Fibroblast of skin of scalp (primary cell): ENCODE measurements at places on chromosomes 12 and 14.

- DNase-seq: no peak
Observed at GRCh38 chr14:58832095-58832521, 194.3 kb downstream of the DACT1 start.

DNA sequence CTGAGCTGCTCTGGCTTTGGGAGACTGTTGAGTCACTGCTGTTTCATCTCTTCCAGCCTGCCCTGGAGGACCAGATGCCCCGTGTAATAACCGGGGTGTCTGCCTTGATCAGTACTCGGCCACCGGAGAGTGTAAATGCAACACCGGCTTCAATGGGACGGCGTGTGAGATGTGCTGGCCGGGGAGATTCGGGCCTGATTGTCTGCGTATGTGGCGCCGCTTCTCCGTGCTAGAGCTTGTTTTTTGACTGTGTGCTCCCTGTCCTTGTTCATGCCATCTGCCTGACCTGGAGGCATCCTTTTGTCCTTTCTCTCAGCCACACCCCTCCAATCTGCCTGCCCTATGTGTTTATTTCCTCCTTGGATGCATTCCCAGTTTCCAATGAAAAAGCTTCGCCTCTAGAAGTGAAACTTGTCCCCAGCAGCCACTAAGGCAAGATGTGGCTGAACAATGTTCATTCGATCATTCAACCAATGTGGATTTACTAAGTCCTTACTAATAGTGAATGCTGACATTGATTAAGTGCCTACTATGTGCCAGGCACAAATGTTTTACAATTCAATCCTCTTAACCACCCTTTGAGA lies 98.6 kb downstream of the NT5DC3 start:
- DNase-seq: no peak

DNA sequence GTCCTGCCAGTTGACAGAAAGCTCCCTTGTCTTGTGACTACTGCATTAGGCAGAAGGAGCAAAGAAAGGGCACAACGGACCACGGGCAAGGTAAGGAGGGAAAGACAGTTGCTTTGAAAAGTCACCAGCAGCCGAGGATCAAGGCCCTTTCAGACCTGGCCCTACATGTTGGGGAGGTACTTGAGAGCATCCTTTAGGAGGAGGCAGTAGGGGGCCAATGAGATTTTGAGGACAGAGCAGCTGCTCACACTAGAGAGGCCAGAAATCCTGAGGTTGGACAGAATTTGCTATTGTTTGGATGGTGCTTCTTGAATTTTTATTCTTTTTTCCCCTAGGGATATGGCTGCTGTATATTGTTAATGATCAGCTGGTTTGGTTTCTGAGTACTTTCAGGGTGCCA lies 135.5 kb upstream of the PZP start:
- no peak for DNase-seq

GRCh38 chr12:67520606-67521005 lies 127.9 kb upstream of the DYRK2 start:
- peak; percentile 51 for DNase-seq

GRCh38 chr12:83470749-83471148 lies 784.0 kb downstream of the TMTC2 start:
- DNase-seq: no peak

GRCh38 chr14:36675581-36675980 lies 13.9 kb downstream of the PAX9 start:
- DNase-seq: no peak

DNA sequence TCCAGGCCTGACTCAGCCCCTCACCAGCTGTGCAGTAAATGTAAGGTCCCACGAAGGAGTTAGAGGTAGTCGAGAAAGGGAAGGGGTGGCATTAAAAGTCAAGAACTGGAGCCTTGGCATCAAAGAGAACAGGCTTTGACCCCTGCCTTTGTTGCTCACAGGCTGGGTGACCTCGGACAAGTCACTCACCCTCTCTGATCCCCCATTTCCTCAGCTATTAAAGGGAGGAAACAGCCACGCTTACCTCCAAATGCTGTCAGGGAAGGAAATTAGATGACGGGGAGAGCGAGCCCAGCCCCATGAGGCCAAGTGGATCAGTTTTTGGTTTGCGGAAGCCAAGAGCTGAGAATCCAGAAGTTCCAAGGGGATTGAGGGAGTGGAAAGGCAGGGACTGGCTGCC lies 104.9 kb upstream of the MYL2 start:
- DNase-seq: no peak

DNA sequence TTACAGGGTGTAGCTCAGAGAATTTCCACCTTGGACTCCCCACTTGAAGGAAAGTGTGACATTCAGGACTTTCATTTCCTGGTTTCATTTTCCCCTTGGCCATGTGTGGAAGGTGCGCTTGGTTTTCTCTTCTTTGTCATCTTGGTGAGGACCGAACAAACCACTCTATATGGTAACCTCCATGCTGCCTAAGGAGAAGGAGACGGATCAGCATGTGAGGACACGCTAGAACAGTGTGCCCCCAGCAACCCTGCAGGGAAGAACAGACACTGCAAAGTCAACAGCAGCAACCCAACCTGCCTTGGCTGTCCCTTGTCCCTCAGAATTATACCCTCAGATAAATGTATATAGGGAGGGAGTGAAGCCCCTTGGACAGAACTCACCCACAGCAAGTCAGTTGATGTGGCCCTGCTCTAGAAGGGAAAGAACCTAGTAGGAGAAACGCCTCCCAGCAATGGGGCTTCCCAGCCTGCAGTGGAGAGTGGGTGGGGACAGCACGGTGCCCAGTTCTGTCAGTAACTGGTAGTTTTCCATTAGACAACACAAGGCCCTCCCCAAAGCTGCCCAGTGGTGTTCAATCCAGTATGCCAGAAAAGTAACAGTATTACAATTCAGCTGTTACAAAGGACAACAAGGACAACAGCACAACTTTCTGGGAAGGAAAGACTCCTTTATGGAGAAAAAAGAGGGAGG lies 18.9 kb upstream of the COCH start:
- no peak for DNase-seq

DNA sequence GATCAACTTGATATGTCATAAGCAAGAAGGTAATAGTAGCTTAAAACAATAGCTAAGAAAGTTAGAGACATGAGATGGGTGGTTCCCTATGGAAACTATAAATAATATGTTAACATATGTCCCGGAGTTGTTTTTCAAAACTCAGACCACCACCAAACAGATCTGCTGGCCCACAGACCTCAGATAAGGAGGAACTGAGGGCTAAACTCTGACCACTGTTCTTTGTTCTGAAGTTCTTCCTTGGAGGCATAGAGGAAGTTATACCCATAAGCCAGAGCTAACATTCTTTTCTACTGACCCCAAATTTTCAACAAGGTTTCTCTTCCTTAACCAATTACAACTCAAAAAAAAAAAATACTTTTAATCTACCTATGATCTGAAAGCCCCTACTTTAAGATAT lies 156.1 kb upstream of the FSCB start:
- no peak for DNase-seq

DNA sequence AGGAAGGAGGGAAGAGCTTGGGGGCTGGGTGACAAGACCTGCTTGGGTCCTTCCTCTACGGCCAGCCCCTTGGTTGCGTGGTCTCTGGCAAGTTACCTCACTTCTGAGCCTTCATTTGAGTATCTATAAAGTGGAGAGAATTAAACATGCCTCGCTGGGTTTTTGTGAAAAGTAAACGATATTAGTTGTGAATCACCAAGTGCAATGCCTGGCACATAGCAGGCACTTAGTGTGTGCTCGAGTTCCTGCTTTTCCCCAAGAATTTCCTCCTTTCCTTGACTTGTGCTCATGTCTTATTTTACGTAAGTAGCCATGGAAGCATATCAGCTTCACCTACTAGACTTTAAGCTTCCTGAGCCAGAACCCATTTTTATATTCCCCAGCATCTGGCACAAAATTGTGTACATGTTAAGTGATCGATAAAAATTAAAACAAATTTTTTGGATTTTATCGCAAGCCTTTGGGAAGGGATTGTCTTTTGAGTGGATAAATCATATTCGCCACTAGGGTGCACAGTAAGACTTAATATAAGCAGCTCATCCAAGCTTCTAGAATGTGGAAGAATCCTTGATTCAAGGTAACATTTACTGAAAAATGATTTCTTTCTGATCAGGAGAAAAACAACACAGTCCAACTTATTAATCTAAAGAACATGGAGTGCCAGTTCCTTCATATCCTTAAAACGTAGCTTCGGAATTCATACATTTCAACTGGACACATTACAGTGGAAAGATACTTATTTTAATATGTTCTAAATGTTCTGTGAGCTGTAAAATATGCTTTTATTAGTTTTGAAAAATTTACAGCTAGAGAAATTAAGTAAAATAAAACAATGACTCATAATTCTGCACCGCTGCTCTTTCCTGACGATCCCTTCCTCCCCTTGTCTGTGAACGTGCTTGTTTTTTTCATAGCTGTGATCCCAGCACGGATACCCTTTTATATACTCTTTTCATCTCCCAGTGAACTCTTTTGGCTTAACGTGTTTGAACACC lies 62.0 kb downstream of the SLC25A47 start:
- peak; percentile 67 for DNase-seq

GRCh38 chr12:101557094-101557493 lies 37.7 kb upstream of the MYBPC1 start:
- DNase-seq: no peak

GRCh38 chr14:101957406-101958234 lies 6.8 kb upstream of the DYNC1H1 start:
- no peak for DNase-seq

GRCh38 chr12:10453156-10453555 lies at the start of gene KLRC1:
Gene KLRC1, minus strand, starts transcription at chr12:10453377. Its CDS starts 2,221 bp downstream, at chr12:10451156.
- DNase-seq: no peak

- peak; percentile 57 for DNase-seq
Observed at GRCh38 chr12:106566771-106567170, 16.0 kb upstream of the RFX4 start.

- no peak for DNase-seq
Observed at GRCh38 chr12:117142094-117142493, 42.9 kb upstream of the TESC start.

DNA sequence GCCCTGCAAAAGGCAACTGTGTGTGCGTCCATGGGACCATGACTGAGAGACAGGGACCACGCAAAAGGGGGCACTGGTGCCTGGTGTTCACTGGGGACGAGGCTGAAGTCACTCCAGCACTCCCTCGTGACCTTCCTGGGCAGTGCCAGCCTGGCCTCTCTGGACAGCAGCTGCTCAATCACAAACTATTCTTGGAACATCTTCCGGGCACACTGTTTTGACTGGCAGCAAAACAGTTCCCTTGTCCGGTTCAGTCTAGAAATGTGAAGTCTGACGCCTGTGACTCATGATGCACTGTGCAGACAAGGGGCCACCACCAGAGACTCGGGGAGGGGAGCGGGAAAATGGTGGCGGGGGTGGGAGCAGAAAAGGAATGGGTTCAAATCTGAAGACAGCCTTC lies 20.8 kb downstream of the SNRNP35 start:
- peak; percentile 20 for DNase-seq

DNA sequence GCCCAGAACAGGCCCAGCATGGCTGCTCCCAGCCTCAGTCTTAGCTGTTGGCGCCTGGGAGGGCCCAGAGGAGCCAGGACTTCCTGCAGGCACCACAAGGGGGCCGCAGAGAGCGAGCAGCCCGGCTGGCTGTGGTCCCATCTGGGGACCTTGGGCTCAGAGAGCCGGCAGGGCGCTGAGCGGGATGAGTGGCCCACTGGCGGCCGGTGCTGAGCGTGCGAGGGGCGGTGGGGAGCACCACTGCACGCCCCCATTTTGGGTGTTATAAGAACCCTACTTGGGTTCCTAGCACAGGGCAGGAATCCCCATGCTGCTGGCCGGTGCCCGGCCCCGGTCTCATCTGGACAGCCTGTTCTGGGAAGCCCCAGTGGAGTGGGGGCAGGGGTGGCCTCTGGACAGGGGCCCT lies 25.9 kb upstream of the CRIP2 start:
- peak; percentile 64 for DNase-seq

DNA sequence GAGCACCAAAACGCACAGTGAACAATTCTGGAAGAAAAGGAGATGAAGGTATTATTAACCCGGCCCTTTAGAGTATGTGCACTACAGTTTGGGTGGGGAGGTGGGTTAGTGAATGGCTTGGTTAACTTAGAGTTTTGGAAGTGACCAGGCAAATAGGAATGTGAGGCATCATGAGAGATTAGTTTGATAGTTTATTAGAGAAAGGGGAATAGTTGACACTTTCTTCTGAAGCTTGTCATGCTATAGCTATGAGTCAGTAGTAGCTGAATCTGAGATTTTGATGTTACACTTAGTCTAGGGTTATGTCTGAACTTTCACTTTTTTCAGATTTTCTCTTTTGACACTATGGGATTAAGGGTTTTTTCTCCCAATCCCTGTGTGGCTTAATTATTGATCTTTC lies 567.2 kb downstream of the SNAPC1 start:
- DNase-seq: peak; percentile 1

DNA sequence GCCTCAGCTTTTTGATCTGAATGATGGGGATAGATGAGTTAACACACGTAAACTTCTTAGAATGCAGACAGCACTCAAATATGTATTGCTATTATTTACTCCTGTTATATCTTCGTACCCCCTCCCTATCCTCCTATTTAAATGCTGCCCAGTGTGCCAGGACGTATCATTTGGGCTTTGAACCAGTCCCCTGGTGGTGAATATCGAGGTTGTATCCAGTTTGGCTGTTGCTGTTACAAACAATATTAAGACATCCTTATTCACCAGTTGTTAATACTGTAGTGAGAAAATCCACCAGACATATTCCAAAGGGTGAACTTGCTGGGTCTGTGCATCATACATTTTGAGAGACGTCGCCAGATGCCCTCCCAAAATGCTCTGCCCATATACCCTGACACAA lies 51.5 kb upstream of the FOXN3 start:
- no peak for DNase-seq

DNA sequence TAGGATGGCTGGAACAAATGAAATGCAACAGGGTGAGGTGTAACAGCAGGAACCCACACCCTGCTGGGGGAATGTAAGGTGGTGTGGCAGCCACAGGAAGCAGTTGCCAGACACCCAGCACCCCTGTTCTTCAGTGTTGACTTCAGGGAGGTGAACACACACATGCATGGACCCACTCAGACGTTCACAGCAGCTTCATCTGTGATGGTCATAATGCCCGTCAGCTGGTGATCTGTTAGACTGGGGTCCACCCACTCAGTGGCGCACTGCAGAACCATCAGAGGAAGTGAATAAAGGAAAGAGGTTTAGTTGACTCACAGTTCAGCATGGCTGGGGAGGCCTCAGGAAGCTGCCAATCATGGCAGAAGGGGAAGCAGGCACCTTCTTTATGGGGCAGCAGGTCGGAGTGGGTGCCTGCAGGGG lies 22.7 kb upstream of the TEX22 start:
- no peak for DNase-seq

- no peak for DNase-seq
Observed at GRCh38 chr12:130448044-130448821, 110.5 kb downstream of the PIWIL1 start.

GRCh38 chr12:64746663-64747062 lies 12.5 kb downstream of the GNS start:
- no peak for DNase-seq

GRCh38 chr12:68391937-68392336 lies 59.8 kb upstream of the MDM1 start:
- DNase-seq: no peak
